ENCODE measurements at places on chromosomes 13 and 19. TPM values are rescaled to one million over a fixed set of nuclear protein-coding genes. Genes with fewer than 3 reads are reported as not detected.

Gene RAB3A
- 0.84 TPM for total RNA-seq

Gene SHISA7
- total RNA-seq: not detected

Gene ZNF730
- total RNA-seq: not detected

Gene ZNF284
- total RNA-seq: 2.0 TPM

Gene CBLC
- not detected for total RNA-seq

Gene RTBDN
- total RNA-seq: not detected

Gene TEX101
- not detected for total RNA-seq

Gene LGALS14
- total RNA-seq: not detected

Gene ATXN8OS
- not detected for total RNA-seq

Measured in NCI-H460 (cell line).